NCI-H1417 (cell line): ENCODE measurements at places on chromosomes 7 and 10.

DNA sequence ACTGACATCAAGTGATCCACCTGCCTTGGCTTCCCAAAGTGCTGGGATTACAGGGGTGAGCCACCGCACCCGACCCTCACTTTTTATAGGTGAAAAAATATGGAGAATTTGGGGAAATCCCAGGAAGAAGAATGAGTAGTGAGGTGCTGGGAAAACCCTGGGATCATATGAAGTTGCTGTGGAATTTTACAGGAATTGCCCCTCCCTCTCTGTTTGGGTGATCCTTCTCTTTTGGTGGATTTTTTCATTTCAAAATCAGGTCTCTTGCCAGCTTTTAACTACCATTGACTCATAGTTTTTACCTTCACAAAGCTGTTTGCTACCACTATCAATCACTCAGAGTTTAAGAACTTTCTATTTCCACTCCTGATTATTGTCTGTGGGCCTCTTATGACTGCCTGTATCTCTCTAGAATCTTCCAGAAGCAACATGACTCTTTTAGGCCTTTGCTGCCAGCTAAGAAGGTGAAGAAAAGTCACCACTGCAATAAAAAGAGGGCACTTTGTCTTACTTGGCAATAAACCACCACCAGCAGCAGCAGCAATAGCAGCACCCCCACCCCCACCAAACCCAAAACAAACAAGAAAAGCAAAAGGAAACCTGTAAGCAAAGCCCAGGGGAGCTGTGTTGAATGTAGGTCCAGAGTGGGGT, 4.0 kb upstream of the GIMAP8 start:
- peak; percentile 46 for DNase-seq

DNA sequence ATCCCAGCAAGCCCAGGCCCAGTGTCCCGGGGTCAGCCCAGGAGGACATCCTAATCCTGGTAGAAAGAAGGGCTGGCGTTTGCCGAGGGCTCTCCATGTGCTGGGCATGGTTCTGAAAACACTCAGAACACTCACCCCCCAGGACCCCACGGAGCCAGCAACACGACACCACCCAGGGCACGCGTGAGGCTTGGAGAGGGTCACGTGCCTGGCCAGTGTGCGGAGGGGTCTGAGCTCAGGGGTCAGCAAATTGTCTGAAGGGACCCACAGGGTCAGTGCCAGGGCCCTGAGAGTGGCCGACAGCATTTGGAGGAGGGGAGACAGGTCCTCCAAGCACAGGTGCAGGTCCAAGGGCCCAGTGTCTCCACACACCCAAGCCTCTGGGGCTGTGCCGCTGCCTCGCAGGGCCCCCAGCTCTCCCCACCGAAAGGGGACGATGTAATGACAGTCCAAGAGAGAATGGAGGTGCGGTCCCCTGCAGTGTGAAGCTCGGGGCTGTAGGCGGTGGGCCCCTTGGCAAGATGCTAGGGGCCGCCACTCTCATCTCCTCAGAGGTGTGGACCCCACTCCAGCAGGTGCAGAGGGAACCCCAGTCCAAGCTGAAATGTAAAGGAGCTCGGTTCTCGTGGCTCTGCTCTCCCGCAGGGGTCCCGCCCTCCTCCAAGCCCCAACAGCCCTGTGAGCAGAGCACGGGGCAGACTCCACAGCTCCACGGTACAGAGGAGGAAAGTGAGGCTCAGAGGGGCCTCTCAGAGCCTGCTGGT, 7.8 kb downstream of the FOXL3 start:
- DNase-seq: no peak

GRCh38 chr7:82305347-82306005, 138.1 kb downstream of the CACNA2D1 start:
- DNase-seq: no peak

- no peak for DNase-seq
Observed at GRCh38 chr7:158802535-158803366, 26.6 kb downstream of the ESYT2 start.

DNA sequence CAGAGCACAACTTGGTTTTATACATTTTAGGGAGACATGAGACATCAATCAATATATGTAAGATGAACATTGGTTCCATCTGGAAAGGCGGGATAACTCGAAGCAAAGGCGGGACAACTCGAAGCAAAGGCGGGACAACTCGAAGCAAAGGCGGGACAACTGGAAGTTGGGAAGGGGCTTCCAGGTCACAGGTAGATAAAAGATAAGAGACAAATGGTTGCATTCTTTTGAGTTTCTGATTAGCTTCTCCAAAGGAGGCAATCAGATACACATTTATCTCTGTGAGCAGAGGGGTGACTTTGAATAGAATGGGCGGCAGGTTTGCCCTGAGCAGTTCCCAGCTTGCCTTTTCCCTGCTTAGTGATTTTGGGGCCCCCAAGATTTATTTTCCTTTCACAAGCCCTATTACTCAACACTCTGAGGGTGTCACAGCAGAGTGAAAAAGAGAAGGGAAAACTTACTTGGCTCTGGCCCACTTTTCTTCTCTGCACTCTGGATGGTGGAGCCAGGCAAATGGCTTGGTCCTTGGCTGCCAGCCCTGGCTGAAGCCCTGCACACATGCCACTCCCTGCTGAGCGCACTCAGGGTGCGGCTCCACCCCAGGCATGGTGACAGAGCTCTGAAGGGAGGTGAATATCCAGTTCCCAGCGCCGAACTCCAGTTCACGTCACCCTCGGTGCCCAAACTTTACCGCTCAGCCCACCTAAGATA, 46.7 kb downstream of the PARD3 start:
- DNase-seq: no peak

DNA sequence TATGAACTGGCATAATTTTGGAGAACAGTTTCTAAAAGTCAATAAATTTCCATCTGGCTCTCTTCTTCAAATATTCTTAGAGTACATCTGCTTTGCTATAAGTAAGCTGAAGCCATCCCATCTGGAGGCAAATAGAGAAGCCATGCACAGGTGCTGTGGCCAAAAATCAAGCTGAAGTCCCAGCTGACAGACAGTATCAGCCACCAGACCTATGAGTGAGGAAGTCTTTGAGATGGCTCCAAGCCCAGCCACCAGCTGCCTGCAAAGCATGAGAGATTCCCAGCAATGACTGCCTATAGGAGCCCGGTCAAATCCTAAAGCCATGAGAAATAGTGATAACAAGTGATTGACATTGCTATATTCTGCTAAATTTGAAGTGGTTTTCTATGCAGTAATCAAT, 21.7 kb upstream of the PRSS58 start:
- no peak for DNase-seq
